Activated T-helper 1 cell treated with anti-CD3 and anti-CD28 coated beads, Interleukin-2, amount 50 U/mL, for 16 hours (primary cell): ENCODE measurements at places on chromosomes 3 and 15.

DNA sequence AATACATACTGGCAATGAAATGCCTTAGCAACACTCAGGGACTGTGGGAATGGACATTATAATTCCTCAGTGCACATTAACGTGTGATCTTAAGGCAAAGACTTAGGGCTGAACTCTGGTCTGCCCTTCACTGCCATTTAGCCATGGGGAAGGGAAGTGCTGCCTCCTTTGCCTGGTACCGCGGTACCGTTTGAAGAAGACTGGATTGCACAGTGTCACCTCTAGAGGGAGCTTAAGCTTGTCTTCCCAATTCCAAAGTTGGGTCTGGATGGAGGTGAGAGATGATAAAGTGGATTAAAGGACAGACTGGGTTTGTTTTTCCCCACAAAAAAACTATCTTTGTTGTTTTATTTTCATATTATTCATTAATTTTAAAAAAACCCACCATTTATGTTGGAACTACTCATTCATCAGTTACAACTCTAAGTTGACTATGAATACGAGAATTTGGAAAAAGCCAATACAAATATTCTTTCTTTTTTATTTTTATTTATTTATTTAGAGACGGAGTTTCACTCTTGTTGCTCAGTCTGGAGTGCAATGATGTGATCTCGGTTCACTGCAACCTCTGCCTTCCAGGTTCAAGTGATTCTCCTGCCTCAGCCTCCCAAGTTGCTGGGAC is 60.0 kb upstream of the SYN2 start:
- DNase-seq = no peak

DNA sequence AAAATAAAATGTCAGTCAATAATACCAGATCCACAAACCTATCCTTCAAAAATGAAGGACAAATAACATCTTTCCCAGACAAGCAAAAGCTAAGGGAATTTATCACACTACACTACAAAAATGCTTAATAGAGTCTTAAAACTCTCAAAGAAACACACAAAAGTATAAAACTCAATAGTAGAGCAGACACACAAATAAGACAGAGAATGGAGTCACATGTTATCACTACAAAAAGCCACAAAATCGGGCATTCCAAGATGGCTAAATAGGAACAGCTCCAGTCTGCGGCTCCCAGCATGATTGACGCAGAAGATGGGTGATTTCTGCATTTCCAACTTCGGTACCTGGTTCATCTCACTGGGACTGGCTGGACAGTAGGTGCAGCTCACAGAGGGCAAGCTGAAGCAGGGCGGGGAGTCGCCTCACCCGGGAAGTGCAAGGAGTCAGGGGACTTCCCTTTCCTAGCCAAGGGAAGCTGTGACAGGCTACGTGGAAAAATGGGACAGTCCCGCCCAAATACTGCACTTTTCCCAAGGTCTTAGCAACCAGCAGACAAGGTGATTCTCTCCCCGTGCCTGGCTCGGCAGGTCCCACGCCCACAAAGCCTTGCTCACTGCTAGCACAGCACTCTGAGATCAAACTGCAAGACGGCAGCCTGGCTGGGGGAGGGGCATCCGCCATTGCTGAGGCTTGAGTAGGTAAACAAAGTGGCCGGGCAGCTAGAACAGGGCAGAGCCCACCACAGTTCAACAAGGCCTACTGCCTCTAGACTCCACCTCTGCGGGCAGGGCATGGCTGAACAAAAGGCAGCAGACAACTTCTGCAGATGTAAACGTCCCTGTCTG is 46.3 kb downstream of the SENP7 start:
- DNase-seq = no peak

GRCh38 chr15:65424683-65425082 is 1.9 kb upstream of the IGDCC4 start:
- no peak for DNase-seq

DNA sequence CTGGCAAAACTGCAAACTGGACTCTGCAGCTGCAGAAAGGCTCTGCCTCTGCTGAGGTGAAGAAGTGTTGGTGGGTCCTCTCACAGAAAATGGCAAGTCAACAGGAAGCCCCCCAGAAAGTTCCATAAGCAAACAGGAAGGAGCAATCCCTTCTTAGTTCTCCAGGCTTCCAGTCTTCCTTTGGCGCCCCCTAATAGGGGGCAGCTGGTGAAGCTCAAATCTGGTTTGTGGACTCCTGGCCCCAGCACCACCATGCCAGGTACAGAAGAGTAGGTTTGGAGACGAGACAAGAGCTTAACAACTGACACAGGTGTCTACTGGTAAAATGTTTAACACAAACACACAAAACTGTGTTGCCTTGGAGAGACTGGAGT is 35.5 kb downstream of the LEO1 start:
- no peak for DNase-seq

GRCh38 chr15:55514414-55514850 is 6.4 kb upstream of the DNAAF4 start:
- DNase-seq = no peak

- no peak for DNase-seq
These were observed 55.7 kb upstream of the TMEM115 start for GRCh38 chr3:50415061-50415460.

DNA sequence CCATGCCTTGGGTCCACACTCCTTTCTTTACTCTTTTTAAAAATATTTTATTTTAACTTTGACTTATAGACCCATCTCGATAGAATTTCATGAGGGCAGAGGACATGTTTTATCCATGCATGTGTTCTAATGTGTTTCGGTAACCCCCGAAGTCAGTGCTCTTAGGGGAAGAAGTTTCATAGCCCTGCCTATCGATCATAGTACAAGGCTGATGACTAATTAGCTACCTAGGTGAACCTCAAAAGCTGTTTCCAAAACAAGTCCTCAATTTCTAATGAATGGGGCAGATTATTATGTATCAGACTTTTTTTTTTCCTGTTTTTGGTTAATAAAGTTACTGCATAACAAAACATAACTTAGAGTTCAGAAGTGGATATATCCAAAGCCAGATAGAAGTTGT is 82.0 kb downstream of the MBNL1 start:
- DNase-seq = no peak

DNA sequence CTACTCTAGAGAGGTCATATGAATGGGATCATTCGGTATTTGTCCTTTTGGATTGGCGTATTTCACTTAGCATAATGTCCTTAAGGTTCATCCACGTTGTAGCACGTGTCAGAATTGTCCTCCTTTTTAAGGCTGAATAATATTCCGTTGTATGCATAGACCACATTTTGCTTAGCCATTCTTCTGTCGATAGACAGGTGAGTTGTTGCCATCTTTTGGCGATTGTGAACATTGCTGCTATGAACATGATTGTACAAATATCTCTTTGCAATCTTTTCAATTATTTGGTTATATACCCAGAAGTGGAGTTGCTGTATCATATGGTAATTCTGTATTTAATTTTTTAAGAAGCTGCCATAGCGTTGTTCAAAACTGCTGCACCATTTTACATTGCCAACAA is 52.4 kb upstream of the GOLGA8J start:
- no peak for DNase-seq

DNA sequence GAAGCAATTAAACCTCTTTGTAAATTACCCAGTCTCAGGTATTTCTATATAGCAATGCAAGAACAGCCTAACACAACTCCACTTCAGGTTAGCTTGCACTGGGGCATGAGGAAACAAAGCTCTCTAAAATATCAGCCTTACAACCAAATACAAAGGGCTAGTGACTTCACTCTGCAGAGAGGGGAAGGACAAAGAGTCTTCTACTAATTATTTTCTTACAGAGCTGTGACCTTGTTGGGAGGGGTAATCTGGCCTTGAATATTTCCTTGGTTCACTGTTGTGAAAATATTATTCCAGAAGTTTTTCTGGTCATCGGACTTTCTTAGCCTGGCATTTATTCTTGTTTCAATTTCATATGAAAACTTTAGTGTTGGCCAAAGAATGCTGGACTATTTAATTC is 334.4 kb upstream of the CTNNB1 start:
- DNase-seq = no peak

DNA sequence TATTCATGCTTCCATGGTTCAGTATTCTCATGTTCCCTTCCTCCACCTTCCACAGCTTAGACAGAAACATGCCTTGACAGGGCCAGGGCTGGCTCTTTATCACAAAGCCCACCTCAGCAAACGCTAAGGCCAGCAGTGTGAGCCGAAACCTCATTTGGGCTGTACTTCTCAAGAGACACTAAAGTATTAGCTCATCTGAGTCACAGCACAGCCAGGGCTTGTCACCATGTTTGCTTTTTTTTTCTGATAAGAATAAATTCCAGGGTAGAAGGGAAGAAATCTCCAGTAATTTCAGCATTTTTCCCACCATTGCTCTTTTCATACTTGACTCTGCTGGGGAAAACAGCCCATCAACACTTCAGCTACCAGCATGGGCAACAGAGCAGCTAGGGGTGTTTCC is 95.4 kb downstream of the MYLK start:
- DNase-seq = no peak

GRCh38 chr3:131892331-131892730 is 142.5 kb downstream of the CPNE4 start:
- DNase-seq = no peak

DNA sequence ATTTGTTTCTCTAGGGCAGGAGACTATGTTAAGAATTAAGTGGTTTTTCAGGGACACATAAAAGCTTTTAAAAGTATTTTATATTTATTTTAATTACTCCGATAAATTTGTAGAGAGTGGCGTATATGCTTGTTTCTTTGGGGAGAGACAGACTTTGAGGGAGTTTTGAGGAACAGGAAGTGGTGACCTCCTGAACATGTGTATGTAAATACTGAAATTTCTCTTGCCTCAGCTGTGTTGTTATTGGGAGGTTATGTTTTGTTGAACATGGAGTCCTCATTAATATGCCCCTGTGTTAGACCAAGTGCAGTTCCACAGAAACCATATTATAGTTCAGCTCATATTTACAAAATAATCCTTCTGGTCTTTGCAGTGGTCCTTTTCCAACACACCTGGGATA is 41.8 kb upstream of the UTS2B start:
- no peak for DNase-seq

DNA sequence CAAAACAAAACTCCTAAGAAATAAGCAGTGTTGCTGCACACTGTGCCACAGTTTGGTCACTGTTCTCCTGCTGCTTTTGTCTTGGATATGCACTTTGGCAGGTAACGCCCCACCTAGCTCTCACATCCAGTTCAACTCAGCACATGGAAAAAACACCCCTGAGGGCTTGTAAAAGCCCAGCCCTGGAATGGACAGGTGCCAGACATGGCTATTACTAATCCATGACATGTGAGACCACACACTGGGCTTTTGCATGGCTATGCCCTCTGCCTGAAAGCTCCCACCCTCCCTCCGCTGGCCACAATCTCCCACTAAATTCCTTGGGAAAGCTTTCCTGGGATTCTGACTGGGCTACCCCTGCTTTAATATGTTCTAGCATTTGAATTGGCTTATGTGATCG is 24.7 kb upstream of the ZBED2 start:
- no peak for DNase-seq

DNA sequence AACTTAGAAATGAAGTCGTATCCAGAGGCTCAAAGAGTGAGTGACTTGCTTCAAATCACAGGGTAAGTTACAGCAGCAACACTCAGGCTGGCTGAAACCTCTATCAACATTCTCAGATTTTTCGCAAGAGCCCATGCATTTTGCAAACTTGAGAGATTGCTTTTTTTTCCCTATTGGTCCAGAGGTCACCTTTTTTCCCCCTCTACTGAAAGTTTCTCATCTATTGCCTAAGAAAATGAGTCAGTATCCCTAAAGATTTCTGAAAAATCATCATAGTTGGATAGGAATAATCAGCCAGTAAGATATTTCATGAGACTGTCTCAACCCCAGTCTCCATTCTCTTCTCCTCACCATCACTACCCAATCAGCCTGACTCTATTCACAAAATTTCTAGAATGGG is 410.6 kb downstream of the FOXP1 start:
- no peak for DNase-seq

- no peak for DNase-seq
These were observed at the start of gene DZIP1L for GRCh38 chr3:138114988-138115971. TSS of gene DZIP1L (minus strand) at chr3:138115608. CDS start at chr3:138103971, 11,637 bp downstream.

- DNase-seq = no peak
These were observed 591.2 kb downstream of the NSUN3 start for GRCh38 chr3:94654096-94654495.

DNA sequence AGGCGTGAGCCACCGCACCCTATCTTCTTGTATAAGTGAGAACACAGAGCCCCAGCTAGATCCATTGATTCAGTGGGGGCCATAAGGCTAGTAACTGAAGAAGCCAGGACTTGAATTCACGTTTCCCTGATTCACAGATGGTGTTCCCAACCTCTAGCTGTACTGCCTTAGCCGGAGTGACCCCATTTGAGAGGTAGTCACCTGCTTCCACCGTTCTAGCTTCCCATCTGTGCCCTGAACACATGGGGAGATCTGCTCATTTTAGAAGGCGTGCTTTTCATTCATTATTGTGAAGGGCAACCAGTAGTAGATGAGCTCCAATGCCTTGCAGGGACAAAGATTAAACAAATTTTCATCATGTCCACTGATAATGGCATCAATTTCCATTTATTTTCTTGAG is 365.7 kb upstream of the TPM1 start:
- DNase-seq = no peak

- DNase-seq = no peak
These were observed 46.2 kb downstream of the DPH6 start for GRCh38 chr15:35499723-35500122.

DNA sequence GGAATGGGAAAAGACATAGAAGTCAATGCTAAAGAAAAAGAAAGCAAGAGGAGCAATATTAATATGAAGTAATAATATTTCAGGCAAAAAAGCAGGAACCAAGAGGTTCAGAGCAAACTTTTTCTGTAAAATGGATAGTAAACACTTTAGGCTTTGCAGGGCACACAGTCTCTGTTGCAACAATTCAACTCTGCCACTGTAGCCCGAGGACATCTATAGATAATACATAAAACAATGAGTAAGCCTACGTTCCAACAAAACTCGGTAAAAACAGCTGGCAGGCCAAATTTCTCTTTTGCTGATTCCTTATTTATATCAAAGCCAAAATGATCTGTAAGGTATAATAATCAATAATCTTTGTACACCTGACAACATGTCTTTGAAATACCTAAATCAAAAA is 56.8 kb downstream of the SMAD6 start:
- no peak for DNase-seq

- DNase-seq = no peak
These were observed 11.7 kb downstream of the MAP1A start for GRCh38 chr15:43529141-43529540.

DNA sequence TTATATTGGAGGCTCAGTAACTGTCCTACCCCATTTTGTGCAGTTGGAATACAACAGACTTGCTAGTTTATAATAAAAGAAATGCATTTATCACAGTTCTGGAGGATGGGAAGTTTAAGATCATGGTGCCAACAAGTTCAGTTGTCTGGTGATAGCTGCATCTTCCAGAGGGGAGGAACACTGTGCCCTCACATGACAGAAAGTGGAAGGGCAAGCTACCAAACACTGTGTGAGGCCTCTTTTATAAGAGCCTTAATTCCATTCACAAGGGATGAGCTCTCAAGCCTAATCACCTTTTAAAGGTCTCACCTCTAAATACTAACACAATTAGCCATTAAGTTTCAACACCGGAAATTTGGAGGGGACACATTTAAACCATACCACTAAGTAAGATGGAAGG is 1073.9 kb downstream of the PLOD2 start:
- no peak for DNase-seq

DNA sequence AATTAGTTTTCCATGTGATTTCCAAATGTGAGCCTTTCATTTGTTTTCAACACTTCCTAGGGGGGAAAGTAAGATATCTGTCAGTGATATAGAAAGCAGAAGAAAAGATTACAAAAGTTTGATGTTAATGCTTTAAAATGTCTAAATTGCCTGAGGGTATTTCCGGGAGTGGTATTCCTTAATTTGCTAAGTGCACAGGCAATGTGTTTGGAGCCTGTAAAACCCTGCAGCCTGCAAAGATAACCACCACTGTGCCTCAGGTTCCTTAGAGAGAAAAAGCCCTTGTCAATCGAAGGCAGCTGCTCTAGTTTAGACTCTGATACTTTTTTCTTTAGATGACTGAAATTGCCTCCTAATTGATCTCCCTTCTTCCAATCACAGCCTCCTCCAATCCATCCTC is 154.9 kb downstream of the SSR3 start:
- DNase-seq = no peak
